ENCODE measurements at places on chromosomes 12 and 14.
A peak's percentile ranks its signal among the peaks of the same experiment; 100 is the strongest.

DNA sequence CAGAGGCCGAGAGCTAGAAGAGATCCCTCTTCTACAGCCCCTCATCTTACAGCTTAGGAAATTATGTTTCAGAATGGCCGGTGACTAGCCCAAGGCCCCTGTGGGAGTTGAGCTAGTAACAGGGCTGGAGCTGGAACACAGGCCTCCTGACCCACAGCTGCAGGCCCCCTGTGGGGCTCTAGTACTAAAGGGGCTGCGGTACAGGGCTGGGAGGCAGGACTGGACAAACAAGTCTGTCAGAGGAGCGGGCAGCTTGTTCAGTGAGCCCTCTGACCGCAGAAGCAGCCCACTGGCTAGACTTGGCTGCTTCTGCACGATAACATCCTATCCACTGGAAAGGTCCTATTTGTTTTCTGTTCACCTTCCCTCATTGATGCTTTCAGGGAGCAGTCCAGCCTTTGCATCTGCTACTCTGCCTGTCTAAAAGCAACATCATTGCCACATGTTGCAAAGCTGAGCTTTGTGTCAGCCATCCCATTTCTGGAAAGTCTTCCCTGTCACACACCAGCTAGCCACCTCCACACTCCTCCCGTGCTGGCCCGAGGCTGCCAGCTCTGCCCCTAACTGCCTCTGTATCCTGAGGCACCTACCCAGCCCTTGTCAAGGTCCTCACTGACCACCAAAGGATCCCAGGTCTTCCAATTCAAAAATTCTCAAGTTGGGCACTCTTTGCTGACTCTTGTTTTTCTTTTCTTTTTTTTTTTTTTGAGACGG, 10.2 kb downstream of the PSMC1 start:
- no peak for DNase-seq

DNA sequence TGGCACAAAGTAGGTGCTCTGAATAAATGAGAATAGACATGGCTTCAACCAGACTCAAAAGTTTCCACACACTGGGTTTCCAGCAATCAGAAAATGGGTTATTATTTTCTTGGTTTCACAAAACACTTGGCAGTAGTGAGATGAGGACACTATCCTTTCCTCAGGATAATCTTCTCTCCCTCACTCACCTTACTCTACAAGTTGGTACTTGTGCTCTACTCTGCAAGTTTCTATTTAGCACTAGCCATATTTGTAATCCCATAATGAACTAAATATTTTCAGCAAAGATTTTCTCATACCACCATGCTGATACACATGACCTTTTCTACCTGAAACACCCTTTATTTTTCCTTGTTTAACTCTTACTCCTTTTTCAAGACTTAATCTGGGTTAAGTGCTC, 137.7 kb downstream of the FOXA1 start:
- DNase-seq, result no peak

GRCh38 chr12:102769323-102769916, 147.6 kb downstream of the PAH start:
- DNase-seq, result peak; percentile 29

DNA sequence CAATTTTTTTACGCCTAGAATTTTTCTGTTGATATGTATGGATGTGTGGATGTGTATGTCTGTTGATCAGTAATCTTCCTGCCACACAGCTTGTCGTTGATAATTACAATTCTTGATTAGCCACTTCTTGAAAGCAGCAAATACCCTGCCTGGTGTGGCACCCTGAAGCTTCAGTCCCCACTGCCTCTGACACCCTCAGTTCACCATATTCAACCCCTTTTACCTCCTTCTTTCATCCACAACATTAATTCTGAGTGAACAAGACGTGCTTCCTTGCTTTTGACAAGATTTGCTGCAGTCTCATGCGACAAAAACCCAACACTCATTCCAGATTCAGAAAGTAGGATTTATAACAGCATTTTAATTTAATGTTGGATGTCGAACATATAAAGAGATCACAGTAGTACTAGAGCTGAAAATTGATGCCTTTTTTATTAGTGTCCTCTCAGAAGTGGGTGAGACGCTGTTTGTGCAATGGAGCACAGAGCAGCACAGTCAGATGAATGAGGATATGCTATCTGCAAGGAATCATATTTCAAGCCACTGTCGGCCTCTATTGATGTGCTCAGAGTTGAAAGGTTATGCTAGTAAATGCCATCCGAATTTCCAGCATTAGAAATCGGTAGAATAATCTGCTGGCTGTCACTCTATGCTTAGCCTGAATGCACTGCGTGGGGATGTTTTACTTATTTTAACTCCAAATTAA, 383.7 kb downstream of the EGLN3 start:
- DNase-seq, result no peak

- DNase-seq, result no peak
These were observed 207.6 kb downstream of the DAD1 start for GRCh38 chr14:22381408-22381760.

GRCh38 chr14:29637411-29637810, 290.2 kb downstream of the PRKD1 start:
- no peak for DNase-seq

GRCh38 chr14:21833836-21834235, 160.2 kb upstream of the OR4E1 start:
- DNase-seq, result no peak

- no peak for DNase-seq
These were observed 29.5 kb downstream of the VPS37B start for GRCh38 chr12:122866379-122866778.

GRCh38 chr12:98701166-98701565, 56.1 kb downstream of the APAF1 start:
- DNase-seq, result no peak

- no peak for DNase-seq
These were observed 648.9 kb downstream of the VRK1 start for GRCh38 chr14:97446087-97446486.

DNA sequence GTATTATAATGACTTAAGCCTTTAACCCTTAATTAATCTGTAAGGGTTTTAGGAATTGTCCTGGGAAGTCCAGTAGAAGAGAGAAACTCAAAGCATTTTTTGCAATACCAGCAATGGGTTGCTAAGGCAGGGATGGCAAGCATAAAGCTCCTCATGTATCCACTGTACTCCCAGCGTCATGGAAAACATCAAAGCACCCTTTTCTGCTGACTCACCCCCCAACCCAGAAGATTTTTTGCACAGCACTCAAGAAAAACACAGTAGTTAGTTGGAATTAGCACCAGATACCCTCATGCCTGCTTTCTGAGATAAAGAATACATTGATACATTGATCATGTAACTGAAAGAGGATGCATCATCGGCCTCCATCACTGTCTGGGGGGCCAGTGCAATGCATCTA, 199.1 kb upstream of the CNOT2 start:
- no peak for DNase-seq

DNA sequence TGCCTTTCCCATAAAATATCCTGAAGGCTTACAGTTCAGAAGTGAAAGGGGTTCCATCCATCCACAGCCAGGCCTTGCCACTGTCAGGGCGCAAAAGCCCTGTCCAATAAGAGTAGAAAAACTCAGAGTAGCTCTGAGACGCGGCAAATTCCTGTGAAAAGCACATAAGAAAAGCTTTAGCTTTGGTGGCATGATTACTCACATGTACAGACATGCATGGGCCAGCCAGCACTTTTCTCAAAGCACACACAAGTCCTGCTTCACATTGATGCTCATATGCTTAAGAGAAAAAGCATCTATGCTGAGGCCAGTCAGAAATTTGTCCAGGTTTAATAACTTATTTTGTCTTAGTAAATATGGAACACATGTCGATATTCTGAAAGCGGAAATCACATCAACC, 25.5 kb downstream of the CLEC1A start:
- no peak for DNase-seq

- DNase-seq, result no peak
These were observed 16.8 kb upstream of the DYNC1H1 start for GRCh38 chr14:101947577-101947903.

GRCh38 chr12:102735104-102735503, 181.9 kb downstream of the PAH start:
- DNase-seq, result no peak

GRCh38 chr12:121454921-121455320, 55.0 kb downstream of the RNF34 start:
- no peak for DNase-seq

DNA sequence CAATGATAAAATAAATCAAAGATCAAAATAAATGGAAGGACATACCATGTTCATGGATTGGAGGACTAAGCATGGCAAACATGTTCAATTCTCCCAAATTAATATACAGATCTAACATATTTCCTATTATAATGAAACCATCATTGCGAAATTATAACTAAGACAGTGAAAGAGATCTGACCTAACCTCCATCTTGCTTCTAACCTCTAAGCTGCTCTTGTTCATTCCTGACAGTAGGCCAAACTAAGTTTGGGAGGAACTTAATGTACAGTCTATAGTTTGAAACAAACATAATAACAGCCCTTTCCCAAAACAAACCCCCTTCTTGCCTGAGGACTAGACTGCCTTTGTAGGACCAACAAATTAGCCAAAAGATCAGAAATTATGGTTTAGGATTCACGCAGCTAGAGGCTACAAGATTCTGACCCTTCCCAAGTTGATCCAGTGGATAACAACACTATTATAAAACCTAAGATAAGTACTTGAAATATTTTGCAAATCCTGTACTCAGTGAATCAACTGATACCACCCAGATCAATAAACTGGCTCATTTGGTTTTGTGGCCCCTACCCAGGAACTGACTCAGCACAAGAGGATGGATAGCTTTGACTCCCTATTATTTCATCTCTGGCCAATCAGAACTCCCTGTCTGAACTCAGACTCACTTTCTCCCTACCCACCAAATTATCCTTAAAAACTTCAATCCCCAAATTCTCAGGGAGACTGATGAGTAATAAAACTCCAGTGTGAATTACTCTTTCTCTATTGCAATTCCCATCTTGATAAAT, 41.7 kb upstream of the OR5AU1 start:
- no peak for DNase-seq

GRCh38 chr12:11681207-11681606, 31.7 kb downstream of the ETV6 start:
- DNase-seq, result no peak

GRCh38 chr12:31724557-31724956, 4.3 kb downstream of the AMN1 start:
- no peak for DNase-seq

DNA sequence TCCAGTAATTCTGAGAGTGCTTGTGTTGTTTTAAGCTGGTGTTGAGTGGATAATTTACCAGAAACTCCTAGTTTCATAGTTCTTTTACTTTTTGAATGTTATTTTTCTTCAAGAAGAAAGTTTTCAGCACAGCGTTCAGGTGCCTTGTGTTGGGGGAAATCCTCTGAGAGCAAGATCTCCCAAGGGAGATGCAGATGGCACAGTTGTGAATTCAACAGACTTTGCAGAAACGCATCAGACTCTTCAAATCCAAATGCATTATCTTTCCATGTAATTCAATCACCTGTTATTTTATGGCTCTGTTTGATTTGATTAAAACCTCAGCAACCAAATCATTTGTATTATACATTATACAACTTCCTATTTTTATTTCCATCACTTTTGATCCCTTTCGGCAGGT, 439.9 kb downstream of the EGLN3 start:
- DNase-seq, result no peak

DNA sequence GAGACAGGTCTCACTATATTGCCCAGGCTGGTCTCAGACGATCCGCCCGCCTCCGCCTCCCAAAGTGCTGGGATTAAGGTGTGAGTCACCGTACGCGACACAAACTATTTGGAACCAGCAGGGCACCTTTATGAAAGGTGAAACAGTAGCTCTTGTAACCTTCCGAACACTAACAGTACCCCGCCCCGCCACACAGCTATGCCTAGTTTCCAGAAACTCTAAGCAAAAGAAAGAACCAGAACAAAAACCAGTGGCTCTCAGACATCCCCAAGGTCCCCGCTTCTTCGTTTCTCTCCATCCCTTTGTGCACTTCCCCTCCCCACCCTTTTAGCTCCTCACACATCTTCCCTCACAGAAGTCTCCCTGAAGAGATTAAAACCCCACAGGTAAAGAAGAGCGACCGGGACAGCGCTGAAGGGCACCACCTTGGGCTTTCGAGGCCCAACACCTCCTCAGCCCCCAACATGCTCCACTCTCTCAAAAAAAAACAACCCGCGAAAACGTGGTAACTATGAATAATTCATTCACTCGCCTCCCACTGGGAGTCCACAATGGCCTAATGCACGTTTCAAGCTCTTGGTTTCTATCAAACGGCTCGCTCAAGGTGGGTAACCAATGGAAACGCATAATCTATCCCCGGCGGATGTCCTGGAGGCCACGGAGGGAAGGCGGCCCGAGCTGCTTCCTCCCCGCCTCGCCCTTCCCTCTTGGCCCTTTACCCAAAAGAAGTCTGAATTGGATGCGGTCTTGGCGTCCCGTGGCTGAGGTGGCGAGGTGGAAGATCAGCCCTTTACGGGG, 877 bp downstream of the BAG5 start:
- peak; percentile 60 for DNase-seq

GRCh38 chr14:92981726-92982125, 58.8 kb downstream of the CHGA start:
- DNase-seq, result no peak

DNA sequence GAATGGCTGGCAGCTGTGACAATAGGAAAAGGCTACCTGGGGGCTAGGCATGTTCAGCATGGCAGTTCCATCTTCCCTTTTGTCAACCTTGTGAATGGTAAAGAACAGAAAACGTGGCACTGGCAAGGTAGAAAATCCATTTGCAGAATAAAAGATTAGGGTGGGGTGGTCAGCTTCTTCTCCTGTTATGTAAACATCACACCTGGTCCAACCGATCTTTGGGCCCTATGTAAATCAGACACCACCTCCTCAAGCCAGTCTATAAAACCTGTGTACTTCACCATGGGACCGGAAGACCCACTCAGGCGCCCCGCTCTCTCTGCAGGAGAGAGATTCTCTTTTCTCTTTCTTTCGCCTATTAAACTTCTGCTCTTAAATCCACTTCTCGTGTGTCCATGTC, 19.6 kb upstream of the TMEM30B start:
- no peak for DNase-seq

DNA sequence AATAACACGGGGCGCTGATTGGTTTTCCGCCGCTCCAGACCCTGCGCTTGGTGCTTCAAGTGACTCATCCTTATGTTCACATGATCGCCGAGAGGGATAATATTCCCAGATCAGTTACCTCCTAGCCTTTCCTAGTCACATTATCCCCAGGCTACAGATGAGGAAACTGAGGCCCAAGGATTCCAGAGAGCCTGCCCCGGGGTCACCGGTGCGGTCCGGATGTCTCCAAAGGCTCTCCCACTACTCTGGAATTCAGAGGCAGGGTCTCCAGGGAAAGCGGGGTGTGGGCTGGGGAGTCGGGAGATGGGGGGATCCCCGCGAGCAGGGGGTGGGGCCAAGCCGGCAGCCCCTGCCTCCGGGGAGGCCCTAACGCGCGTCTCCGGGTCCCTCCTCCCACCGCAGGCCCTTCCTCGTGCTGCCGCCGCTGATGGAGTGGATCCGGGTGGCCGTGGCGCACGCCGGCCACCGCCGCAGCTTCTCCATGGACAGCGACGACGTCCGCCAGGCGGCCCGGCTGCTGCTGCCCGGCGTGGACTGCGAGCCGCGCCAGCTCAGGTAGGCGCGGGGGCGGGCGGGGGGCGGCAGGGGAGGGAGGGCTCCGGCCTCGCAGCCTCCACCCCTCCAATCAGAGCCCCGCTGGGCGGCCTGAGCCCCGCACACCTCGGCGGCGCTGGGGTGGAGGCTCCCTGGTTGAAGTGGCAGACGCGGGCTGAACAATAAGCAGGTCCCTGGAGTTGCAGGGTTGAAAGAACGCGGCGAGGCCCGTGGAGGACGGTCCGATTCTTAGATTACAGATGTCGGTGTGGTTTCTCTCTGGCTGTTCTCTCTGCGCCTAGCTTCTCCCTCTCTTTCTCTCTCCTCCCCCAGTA, 104.6 kb upstream of the PWP1 start:
- DNase-seq, result no peak
